CD4-positive, alpha-beta T cell treated with Interleukin-15 for 4 hours (primary cell): ENCODE measurements at places on chromosomes 11 and 22.

GRCh38 chr11:65452806-65453490 is 30.4 kb downstream of the NEAT1 start:
- DNase-seq: no peak

GRCh38 chr11:116460156-116460920 is 312.4 kb downstream of the BUD13 start:
- DNase-seq: no peak

DNA sequence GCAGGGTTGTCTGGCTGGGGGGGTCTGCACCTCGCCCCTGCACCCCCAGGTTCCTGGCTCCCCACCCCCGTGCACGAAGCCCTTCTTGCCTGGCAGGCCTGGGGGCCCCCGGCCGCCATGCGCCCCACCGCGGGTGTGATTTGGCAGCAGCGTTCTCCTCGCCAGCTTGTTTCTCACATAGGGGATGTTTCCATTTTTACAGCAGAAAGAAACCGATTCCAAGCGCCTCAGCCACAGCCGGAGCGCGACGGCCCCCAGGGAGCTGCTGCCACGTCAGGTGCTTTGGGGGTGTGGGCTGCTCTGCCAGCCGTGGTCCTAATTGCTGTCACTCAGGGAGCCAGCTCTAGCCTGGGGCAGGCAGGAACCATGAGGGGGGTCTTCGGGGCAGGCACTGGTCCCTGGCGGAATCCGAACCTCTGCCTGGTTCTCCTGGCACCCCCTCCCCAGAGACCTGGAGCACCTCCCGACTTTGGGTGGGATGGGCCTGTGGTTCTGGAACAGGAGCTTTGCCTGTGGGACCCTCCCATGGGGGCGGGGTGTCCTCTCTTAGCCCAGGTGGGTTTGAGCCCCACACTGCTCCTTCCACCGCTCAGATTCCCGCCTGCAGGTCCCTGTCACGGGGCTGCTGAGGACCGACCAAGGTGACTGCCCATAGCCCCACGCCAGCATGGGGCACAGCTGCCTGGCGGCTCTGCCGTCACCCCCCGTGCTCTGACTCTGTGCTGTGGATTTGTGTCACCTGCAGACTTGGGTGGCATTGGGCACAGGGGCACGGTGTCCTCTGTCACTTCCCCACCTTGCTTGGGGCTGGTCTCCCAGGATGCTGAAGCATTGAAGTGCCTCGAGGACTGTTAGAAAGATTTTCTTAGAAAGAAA is 54.0 kb downstream of the RTN4R start:
- no peak for DNase-seq

- no peak for DNase-seq
Measured at GRCh38 chr22:42683578-42684283, 34.5 kb upstream of the CYB5R3 start.

GRCh38 chr11:33419924-33420323 is 162.7 kb downstream of the HIPK3 start:
- DNase-seq: no peak

- DNase-seq: no peak
Measured at GRCh38 chr11:121651257-121651605, 198.5 kb upstream of the SORL1-AS1 start.

DNA sequence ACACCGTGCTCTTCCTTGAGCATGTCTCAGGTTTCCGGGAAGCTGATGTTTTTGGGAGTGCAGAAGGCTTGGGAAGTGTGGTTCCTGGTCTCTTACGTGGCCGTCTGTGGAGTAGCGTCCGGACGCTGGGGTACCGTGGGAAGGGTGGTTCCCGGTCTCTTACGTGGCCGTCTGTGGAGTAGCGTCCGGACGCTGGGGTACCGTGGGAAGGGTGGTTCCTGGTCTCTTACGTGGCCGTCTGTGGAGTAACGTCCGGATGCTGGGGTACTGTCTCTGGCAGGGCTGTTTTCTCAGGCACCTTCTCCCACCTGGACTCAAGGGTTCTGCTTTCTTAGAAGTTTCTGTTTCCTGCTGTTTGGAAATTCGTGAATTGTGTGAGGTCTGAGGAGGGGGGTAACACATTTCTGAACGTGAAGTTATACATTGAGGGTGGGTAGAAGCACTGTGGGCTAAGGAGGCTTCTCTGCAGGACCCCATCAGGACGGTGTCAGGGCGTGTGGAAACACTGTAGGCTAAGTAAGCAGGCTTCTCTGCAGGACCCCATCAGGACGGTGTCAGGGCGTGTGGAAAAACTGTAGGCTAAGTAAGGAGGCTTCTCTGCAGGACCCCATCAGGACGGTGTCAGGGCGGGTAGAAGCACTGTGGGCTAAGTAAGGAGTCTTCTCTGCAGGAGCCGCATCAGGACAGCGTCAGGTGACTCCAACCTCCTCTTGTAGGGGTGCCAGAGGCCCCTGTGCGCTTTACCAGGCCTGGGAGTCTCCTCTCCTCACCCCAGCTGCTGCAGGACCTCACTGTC is 5.3 kb upstream of the IFITM3 start:
- no peak for DNase-seq

GRCh38 chr11:76077575-76078150 is 128.6 kb downstream of the WNT11 start:
- DNase-seq: no peak

- no peak for DNase-seq
Measured at GRCh38 chr11:59710136-59710847, 3.4 kb downstream of the OR10V1 start.

DNA sequence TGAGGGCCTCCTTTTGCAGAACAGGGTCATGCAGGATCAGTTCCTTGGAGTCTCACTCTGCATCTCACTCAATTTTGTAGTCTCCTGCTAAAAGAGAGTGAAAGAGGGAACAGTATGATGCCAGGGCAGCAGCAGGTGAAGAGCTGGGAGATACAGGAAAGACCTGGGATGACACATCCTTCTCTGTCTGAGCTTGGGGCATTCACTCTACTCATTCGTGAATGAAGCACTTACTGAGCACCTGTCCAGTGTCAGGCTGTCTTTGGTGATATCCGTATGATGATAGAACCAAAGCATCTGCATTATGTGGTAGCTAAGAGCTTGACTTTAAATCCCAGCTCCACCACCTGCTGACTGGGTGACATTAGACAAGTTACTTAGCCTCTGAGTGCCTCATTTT is 14.4 kb downstream of the SREBF2 start:
- no peak for DNase-seq

DNA sequence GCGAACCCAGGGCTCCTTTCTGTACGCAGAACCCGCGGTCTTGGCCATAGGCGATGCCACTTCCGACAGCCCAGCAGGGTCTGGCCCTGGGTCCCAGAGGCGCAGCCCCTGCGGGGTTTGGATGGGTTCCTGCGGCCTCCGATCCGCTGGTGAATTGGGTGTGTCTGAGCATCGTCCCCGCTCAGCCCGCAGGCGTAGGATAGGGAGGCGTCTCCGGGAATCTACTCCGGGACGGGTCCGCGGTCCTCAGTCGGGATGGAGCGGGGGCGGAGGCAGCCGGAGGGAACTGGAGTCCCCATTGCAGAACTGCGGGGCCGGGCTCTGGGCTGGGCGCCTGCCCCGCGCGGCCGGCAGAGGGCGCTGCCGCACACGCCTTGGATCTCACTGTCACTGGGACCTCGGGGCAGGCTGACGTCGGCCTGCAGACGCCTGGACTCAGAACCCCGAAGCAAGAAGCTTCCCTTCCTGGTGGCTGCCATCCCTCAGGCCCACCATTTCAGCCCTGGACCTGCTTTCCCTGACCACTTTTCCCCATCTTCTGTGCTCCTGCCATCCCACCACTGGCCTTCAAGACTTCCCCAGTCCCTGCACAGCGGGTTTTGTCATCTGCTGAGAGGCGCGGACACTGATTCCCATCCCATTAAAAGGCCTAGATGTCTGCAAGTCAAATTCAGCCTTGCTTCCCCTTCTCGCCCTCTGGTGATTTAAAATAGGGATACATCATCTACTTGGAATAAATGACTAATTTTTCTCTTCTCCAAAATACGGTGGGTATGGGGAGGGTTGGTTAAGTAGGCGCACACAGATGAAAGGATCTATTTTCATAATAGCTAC is 38.3 kb upstream of the CREB3L1 start:
- DNase-seq: peak; percentile 83

- no peak for DNase-seq
Measured at GRCh38 chr22:48784701-48785503, 1042.8 kb downstream of the BRD1 start.

DNA sequence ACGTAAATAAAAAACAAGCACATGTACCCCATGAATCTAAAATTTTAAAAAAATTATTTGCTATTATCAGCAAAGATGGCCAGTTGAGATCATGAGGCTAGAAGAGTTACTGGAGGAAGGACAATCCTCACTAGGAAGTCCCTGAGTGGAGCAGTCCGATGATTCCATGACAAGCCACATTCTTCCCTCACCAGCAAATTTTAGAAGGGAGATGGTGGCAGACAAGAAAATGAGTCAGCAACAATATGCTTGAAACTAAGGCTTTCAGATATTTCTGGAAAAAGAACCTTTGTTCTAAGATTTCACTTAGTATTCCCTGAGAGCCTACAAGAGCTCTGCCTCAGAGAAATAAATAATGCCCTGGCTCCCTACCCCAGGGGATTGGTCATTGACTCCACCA is 34.9 kb downstream of the P4HA3 start:
- DNase-seq: no peak

- DNase-seq: no peak
Measured at GRCh38 chr11:45322891-45323600, 36.9 kb upstream of the SYT13 start.

DNA sequence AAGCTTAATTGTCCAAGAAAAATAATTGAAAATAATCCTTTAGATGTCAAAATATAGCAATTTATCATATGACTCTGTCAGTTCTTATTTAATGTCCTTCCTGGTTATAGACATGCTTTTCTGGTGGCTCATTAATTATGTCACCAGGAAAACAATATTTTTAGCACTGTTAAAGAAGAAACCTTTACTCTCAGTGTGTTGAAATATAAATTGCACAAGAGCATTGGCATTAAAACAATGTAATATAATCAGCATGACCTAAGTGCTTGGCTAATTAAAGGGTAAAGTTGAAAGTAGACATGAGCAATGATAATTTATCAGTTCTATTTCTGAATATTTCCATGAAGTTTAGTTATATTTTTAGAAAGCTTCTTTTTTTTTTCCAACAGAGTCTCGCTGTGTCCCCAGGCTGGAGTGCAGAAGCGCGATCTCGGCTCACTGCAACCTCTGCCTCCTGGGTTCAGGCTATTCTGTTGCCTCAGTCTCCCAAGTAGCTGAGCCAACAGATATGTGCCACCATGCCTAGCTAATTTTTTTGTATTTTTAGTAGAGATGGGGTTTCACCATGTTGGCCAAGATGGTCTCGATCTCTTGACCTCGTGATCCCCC is 232.3 kb downstream of the JRKL start:
- DNase-seq: no peak

DNA sequence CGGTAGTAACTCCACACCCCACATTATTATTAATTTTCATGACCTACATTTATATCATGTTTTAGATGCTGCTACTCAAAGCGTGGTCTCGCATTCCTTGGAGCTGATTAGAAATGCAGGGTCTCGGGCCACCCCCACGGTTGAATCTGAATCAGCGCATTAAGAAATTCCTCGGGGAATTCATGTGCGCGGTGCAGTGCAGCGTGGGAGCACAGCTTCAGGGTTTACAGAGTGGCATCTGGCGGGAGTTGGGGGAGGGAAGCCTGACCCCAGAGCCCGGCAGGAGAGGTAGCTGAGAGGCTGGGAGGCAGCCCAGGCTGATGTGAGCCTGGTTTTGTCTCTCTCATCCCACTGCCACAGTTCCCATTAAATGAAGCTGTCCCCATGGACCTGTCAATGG is 48.1 kb upstream of the DAGLA start:
- no peak for DNase-seq

GRCh38 chr11:109902764-109903433 is 190.3 kb upstream of the ZC3H12C start:
- DNase-seq: no peak

GRCh38 chr11:46410021-46410420 is 18.4 kb upstream of the CHRM4 start:
- DNase-seq: no peak

DNA sequence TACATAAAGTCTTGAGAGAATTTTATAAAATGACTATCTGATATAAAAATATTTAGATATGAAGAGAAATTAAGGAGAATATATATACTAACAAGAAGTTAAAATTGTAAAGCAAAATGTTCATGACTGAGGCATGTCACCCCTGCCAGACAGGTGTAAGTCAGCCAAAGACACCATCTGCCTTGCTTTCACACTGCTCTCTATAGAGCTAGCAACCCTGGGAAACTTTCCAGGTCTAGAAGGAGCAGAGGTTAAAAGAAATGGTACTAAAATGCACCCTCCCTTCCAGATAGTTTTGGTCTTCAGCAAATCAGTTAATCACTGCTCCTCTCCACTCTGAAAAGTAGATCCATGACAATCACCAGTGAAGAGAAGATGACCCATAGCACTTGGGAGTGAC is 16.5 kb downstream of the PPP2R1B start:
- DNase-seq: no peak

DNA sequence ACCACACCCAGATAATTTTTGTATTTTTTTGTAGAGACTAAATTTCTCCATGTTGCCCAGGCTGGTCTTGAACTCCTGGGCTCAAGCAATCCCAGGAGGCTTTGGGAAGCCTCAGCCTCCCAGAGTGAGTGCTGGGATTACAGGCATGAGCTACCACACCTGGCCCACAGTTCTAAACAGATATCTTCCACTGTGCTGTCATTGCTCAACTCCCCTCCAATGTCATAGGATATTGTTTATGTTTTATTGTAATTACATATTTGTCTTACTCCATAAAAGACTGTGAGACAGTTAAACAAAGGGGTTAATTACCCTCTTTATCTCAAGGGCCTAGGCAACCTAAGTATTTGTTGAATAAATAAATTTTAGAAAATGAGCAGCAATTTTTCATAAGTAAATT is 204.2 kb downstream of the GRM5 start:
- no peak for DNase-seq

- no peak for DNase-seq
Measured at GRCh38 chr11:5246772-5247471, 2.7 kb downstream of the HBG1 start.

- DNase-seq: no peak
Measured at GRCh38 chr22:50688448-50688847, 15.8 kb downstream of the SHANK3 start.

DNA sequence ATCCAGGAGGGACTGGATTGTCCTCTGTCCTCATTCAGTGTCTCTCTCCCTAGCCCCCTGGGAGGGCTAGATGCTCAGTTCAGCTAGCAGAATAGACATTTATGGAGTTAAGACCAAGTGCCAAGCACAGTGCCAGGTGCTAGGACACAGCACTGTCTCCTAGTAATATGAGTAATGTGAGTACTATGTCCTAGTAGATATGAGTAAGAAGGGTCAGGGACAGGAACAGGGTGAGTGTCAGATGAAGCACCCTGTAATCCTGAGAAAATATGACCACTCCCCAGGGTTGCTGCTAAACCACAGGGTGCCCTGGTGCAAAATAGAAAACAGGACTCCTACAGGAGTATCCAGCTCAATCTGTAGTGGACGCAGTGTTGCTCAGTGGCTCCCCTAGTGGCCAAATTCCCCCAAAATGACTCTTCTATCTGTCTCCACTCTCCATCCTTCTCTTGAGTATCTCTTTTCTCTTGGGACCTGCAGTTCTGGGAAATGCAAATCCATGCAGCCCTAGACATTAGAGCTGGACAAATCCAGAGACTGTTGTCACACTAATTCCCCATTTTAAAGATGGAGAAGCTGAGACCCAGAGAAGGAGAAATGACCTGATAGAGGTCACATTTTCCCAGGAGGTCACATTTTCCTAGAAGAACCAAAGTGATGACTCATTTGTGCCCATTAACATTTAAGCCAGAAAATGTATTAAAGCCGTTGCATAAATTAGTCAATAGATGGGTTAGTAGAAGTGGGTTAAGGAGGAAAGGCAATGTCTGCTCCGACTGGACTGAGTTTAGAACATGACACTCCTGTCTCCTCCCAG is 214.3 kb downstream of the NXPE2 start:
- no peak for DNase-seq

- DNase-seq: no peak
Measured at GRCh38 chr11:11592146-11592684, 29.6 kb downstream of the GALNT18 start.
